Progenitor cell of endocrine pancreas (in vitro differentiated cells): ENCODE measurements at places on chromosomes 2 and 18.

- H3K4me3 ChIP-seq: no peak overlapping the region
- H3K4me1 ChIP-seq: no peaks in the 10 kb centered on the region
- DNase-seq: no peak
Observed at GRCh38 chr18:55152801-55153200, 193.5 kb upstream of the CCDC68 start.

- H3K27ac ChIP-seq: no peak overlapping the region
- H3K36me3 ChIP-seq: no peaks in the 10 kb centered on the region
- H3K4me1 ChIP-seq: peaks cover 3% of the 10 kb centered on the region
- H3K4me3 ChIP-seq: no peak overlapping the region
Observed at GRCh38 chr2:38268691-38269327, 108.3 kb downstream of the ATL2 start.

DNA sequence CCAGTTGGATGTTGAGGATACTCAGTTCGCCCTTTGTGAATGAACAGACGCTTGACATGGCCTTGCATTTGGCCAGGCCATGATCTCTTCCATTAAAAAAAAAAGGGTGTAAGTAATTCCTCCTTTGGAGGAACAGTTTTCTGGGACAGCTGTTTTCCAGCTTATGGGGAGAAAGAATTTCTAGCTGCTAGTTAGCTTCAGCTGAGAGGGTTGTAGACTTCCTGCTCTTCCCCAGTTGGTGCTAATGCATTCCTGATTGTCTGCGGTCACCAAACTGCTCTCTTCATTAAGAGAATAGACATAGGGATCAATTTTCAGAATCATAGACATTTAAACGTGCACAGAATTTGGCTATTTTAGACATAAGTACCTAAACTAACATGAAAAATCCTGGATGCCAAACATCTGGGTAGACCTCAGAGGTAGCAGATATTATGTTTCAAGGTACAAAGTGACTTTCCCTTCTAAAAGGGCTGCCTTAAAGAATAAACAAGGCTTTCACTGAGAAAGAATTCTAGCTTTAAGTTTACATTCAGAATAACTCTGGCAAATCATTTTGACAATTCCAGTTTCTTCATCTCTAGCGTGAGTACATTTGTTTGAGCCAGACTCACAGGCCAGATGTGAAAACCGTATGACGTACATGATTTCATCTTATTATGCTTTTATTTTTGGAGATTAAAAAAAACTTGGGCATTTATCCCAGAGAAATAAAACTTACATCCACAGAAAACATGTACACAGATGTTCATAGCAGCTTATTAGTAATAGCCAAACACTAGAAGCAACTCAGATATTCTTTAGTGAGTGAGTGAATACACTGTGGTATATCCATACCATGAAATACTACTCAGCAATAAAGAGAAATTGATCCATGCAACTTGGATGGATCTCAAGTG is 71.2 kb downstream of the MAIP1 start:
- DNase-seq: no peak
- no peaks in the 10 kb centered on the region for H3K27me3 ChIP-seq
- peaks cover 4% of the 10 kb centered on the region for H3K4me1 ChIP-seq
- H3K36me3 ChIP-seq: no peaks in the 10 kb centered on the region
- H3K4me3 ChIP-seq: no peak overlapping the region

- peaks cover 15% of the 10 kb centered on the region for H3K27me3 ChIP-seq
- H3K27ac ChIP-seq: no peak overlapping the region
- peaks cover 19% of the 10 kb centered on the region for H3K4me1 ChIP-seq
- no peak for DNase-seq
Observed at GRCh38 chr2:109256921-109257320, 127.9 kb downstream of the SH3RF3 start.

- no peaks in the 10 kb centered on the region for H3K4me1 ChIP-seq
- H3K36me3 ChIP-seq: no peaks in the 10 kb centered on the region
- DNase-seq: no peak
Observed at GRCh38 chr2:238940806-238941205, 92.9 kb downstream of the TWIST2 start.

GRCh38 chr2:118040891-118041290 is 27.0 kb upstream of the CCDC93 start:
- no peaks in the 10 kb centered on the region for H3K36me3 ChIP-seq
- DNase-seq: no peak
- peaks cover 3% of the 10 kb centered on the region for H3K4me1 ChIP-seq
- no peak overlapping the region for H3K4me3 ChIP-seq
- H3K27ac ChIP-seq: no peak overlapping the region
- peaks cover 40% of the 10 kb centered on the region for H3K27me3 ChIP-seq

GRCh38 chr2:126932966-126933710 is 34.4 kb downstream of the TEX51 start:
- H3K36me3 ChIP-seq: no peaks in the 10 kb centered on the region
- peaks cover 8% of the 10 kb centered on the region for H3K27me3 ChIP-seq
- H3K4me1 ChIP-seq: peaks cover 3% of the 10 kb centered on the region

GRCh38 chr2:189874586-189875320 is 90.5 kb downstream of the PMS1 start:
- peak overlapping the region; percentile 14 for H3K27ac ChIP-seq
- no peak overlapping the region for H3K4me3 ChIP-seq
- no peaks in the 10 kb centered on the region for H3K4me1 ChIP-seq
- no peak for DNase-seq
- H3K36me3 ChIP-seq: peaks cover 33% of the 10 kb centered on the region

DNA sequence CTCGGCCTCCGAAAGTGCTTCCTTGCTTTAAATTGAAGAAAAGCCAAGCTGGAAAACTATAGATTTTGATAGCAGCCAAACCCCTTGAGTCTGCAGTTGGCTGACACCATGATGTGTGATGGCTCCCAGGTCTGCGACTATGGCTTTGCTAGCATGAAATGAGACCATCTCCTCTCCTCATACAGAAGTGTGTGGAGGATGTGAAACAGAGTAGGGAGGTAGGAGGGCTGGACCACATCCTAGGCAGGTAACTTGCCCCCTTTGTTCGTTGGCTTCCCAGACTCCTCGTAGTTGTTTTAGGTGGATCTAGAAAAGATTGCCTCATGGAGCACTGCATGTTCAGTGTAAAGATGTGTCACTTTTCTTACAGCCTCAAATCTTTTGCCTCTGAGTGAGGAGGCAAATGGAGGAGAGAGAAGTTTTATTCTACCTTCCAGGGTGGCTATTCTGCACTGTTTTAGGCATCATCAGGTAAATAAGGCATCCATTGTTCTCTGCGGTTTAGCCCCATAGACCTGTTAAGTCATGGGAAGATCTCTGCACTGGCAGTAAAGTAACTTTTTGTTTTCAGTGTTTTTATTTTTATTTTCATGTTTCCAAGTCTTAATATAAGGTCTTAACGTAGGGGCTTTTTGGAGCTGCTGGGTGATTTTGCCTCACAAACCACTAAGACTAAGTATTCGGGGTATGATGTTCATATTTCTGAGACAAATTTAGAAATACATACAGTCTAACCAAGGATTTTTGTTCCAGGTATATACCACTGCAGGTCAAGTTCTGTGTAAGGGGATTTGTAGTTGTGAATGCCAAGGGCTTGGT is 40.1 kb downstream of the MGAT5 start:
- no peaks in the 10 kb centered on the region for H3K27me3 ChIP-seq
- H3K4me1 ChIP-seq: peaks cover 6% of the 10 kb centered on the region
- H3K4me3 ChIP-seq: no peak overlapping the region
- DNase-seq: no peak

DNA sequence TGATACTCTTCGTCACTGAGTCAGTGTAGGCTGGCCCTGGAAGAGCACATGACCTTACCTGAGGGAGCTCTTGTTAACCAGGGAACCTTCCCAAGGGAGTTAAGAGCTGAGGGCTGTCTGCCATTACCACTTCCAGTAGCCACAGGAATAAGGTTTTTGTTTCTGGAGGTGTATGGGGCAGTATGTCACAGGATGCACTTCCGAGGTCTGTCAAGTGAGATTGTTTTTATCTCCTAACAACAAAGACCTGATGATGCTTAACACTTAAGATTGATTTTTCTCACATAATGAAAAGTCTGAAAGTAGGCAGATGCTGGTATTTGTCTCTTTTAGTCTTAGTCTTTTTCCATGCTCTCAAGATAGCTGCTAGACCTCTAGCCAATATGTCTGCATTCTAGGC is 41.8 kb downstream of the PSMA8 start:
- no peaks in the 10 kb centered on the region for H3K4me1 ChIP-seq
- no peak for DNase-seq
- no peak overlapping the region for H3K4me3 ChIP-seq

- H3K4me3 ChIP-seq: peak overlapping the region; percentile 86
- peak overlapping the region; percentile 96 for H3K27ac ChIP-seq
- DNase-seq: no peak
- H3K4me1 ChIP-seq: peaks cover 18% of the 10 kb centered on the region
- peaks cover 7% of the 10 kb centered on the region for H3K36me3 ChIP-seq
Observed at GRCh38 chr18:77131100-77131651, 1.4 kb downstream of the MBP start.

DNA sequence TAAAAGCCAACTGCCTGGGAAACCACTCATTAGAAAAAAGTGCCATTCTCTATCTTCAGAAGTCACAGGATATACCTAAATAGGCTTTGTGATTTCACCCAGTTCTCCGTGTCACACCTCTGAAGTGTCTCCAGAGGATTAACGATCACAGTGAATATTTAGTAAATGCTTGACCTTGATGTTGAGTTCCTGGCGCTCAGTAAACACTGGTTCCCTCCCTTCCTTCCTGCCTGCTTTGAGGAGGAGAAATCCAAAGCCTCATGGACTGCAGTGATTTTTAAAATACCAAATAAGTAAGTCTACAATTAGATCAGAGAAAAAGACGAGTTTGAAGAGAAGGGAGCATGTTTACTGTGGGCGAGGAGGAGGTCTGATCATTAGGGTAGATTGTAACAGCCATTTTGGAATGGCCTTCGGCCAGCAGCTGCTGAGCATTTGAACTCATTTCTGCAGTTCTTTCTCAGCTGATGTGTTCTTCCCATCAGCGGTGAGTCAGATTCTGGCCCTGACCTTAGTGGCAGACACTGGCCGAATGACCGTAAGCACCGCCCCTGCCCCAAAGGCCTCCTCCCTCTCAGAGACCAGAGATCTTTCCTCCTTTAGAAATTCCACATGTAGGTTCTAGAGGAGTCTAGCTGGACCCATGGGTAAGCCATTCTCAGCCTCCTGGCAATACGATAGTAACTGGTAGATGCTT is 62.1 kb upstream of the SLC16A14 start:
- no peak overlapping the region for H3K27ac ChIP-seq
- no peaks in the 10 kb centered on the region for H3K36me3 ChIP-seq
- no peak for DNase-seq
- H3K4me3 ChIP-seq: no peak overlapping the region

DNA sequence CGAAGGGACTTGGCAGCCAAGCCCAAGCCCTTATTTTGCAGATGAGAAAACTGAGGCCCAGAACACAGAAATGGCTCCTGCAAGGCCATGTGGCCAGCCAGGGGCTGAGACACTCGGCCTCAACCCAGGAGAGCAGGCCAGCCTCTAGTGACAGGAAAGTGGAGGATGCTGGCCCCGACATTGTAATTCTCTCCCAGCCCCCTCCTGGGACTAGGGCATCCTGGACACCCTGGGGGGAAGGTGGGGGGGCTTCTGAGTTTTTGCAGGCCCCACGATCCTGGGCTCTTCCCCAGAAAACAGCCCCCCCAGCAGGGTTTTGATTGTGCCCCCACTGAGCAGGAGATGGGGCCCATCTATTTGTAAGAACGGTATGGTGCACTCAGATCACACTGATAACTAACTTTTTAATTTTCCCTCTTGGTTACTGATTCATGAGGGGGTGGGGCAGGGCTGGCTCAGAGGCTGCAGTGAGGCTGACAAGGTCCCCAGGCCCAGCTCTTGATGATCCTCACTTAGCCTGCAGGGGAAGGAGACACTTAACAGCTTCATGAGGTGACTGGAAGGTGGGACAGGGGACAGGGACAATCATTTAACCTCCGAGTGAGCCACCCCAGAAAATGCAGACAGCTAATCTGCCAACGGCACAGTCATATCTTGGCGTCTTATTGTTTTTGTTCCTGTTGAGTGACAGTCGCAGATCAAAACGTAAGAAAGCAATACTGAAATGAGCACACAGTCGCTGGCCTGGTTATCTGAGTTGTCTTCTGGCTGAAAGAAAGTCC is 18.9 kb downstream of the SMAD7 start:
- peak overlapping the region; percentile 40 for H3K4me3 ChIP-seq
- H3K4me1 ChIP-seq: peaks cover 79% of the 10 kb centered on the region
- DNase-seq: no peak
- peaks cover 2% of the 10 kb centered on the region for H3K36me3 ChIP-seq

- H3K27ac ChIP-seq: no peak overlapping the region
- H3K4me1 ChIP-seq: peaks cover under 1% of the 10 kb centered on the region
- H3K4me3 ChIP-seq: no peak overlapping the region
- DNase-seq: no peak
- H3K36me3 ChIP-seq: no peaks in the 10 kb centered on the region
Observed at GRCh38 chr2:106274668-106275067, 80.6 kb upstream of the UXS1 start.

DNA sequence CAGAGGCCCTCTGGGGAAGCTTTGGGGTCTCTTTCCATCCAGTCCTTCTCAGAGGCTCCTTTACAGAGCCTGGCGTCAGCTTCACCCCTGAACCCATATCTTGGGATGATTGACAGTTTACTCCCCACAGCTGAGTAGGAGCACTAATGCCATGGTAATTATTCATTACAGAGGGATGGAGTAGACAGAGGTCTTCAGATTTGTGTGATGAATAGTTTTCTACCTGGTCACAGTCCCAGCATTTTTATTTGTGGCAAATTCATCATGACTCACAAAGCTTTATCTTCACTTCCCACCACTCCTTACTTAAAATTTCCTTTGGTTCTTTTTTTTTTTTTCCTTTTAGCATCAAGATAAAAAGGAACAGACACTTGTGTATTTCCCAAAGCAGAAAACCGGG is 104.2 kb downstream of the CCDC85A start:
- no peak overlapping the region for H3K27ac ChIP-seq
- DNase-seq: no peak
- H3K36me3 ChIP-seq: no peaks in the 10 kb centered on the region
- peaks cover 6% of the 10 kb centered on the region for H3K4me1 ChIP-seq
- H3K4me3 ChIP-seq: no peak overlapping the region
- H3K27me3 ChIP-seq: no peaks in the 10 kb centered on the region

- no peak for DNase-seq
- peaks cover 30% of the 10 kb centered on the region for H3K4me1 ChIP-seq
- no peak overlapping the region for H3K4me3 ChIP-seq
- H3K27me3 ChIP-seq: no peaks in the 10 kb centered on the region
- H3K36me3 ChIP-seq: no peaks in the 10 kb centered on the region
Observed at GRCh38 chr18:3655254-3656050, 205.5 kb downstream of the TGIF1 start.

DNA sequence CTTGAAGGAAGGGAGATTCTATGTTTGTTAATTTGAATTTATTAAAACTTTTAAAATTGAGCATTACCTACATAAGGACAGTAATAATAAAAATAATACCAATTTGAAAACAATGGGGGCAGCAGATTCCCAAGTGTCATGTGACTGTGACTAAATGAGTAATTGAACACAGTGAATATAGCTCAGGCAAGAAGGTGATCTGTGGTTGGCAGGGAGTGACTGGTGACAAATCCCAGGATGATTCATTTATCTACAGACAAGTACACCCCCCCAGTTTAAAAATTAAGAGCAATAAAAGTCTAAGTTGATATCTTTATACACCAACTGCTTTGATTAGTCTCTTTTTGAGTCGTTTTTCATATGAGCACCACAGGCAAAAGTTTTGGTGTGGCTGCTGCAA is 299.5 kb downstream of the ARHGAP15 start:
- DNase-seq: no peak
- H3K27ac ChIP-seq: no peak overlapping the region
- H3K4me3 ChIP-seq: no peak overlapping the region
- H3K27me3 ChIP-seq: no peaks in the 10 kb centered on the region

- no peak overlapping the region for H3K4me3 ChIP-seq
- H3K4me1 ChIP-seq: peaks cover 18% of the 10 kb centered on the region
- no peaks in the 10 kb centered on the region for H3K36me3 ChIP-seq
- no peak for DNase-seq
- H3K27ac ChIP-seq: no peak overlapping the region
Observed at GRCh38 chr2:236531195-236531594, 38.4 kb upstream of the ACKR3 start.
